ENCODE measurements at places on chromosomes 16 and 17. TPM values are rescaled to one million over a fixed set of nuclear protein-coding genes. Genes with fewer than 3 reads are reported as not detected.
A peak's percentile ranks its signal among the peaks of the same experiment; 100 is the strongest.

TNFRSF13B gene
- not detected for polyA plus RNA-seq

DNA sequence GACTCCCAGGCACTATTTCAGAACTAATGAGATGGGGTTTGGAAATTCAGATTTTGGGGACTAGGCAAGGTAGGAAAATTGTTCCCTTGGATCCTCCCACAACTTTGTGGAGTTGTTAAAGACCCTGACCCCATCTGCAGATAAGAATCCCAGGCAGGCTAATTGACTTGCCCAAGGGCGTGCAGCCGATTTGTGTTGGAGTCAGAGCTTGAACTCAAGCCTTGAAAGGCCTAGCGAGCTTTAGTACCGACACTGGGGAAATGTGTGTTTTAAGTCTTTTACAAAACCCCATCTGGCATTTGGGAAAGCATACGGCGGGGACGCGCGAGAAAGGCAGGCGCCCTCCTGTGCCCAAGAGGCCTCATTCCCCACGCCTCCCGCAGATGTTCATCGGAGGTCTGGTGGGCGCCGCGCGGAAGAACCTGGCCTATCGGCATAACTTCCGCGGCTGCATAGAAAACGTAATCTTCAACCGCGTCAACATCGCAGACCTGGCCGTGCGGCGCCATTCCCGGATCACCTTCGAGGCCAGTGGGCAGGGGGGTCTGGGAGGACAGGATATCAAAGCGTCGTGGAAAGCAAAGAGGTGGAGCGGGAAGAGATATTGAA lies 4.3 kb downstream of the CNTNAP1 start:
- H3K27ac ChIP-seq: no peak overlapping the region
- H3K27me3 ChIP-seq: no peaks in the 10 kb centered on the region

DNA sequence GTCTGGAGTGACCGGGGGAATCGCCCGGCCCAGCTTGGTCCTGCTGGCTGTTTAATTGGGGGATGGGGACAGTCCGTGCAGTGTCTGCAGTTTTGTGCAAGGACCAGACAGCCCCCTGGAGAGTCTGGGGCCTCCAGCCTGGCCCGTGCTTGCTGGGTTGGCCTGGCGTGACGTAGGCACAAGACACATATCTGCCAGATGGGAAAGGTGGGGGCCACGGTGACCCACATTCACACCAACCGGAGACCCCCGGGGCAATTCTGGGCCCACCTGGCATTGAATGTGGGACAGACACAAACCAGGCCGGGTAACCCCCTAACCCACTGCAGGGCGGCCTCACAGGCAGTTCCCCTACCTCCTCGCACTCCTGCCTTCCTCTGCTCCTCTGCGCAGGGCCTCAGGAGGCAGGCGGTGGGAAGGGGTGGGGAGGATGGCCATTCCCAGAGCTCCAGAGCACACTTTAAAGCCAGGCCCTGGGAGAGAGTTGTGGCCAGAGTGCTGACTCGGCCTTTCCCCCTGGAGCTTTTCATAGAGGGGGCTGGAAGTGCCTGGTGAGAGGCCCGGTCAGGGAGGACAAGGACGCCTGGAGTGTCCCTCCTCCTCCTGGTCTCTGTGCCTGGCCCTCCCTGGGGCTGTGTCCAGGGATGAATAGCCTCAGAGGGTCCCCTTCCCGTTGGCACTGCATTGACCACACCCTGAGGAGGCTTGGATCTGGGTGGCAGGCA lies 1.5 kb downstream of the MRC2 start:
- peaks cover 29% of the 10 kb centered on the region for H3K27me3 ChIP-seq
- peak overlapping the region; percentile 63 for H3K4me3 ChIP-seq
- no peaks in the 10 kb centered on the region for H3K36me3 ChIP-seq

DOC2B gene
- polyA plus RNA-seq: 1.1 TPM

C17orf50 gene
- not detected for polyA plus RNA-seq

CCDC92B gene
- 0.10 TPM for polyA plus RNA-seq

SLC16A11 gene
- 2.4 TPM for polyA plus RNA-seq

DNA sequence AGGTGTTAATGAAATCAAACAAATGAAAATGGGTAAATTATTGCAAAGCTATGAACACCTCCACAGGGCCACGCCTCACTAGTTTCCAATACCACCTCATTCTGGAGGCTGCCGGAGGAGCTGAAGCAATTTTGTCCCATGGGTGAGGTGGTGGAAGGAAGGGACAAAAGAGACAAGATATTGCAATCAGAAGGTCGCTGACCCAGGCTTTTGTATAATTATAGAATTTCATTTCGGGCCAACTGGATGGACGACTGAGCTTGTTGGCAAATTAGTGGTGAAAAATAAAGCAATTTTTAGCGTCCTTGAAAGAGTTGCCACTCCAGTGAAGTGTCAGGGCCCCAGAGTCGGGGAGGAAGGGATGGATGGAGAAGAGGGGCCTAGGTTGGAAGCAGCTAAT lies 147.9 kb downstream of the CYLD start:
- no peak overlapping the region for H3K27ac ChIP-seq
- no peak overlapping the region for H3K4me3 ChIP-seq
- H3K4me1 ChIP-seq: no peaks in the 10 kb centered on the region
- no peaks in the 10 kb centered on the region for H3K36me3 ChIP-seq
- DNase-seq: no peak

USP43 gene
- polyA plus RNA-seq: 5.5 TPM

HOXB4 gene
- polyA plus RNA-seq: 1.8 TPM

DNA sequence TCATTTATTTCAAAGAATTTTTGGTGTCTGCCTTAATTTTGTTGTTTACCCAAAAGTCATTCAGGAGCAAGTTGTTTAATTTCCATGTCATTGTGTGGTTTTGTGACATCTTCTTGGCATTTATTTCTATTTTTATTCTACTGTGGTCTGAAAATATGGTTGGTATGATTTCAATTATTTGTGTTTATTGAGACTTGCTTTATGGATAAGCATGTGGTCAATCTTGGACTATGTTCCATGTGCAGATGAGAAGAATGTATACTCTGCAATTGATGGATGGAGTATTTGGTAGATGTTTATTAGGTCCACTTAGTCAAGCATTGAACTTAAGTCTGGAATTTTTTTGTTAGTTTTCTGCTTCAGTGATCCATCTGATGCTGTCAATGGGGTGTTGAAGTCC lies 383.0 kb downstream of the PMP22 start:
- H3K4me3 ChIP-seq: no peak overlapping the region
- no peaks in the 10 kb centered on the region for H3K4me1 ChIP-seq

GRCh38 chr16:2142942-2143877 lies 5.2 kb upstream of the RAB26 start:
- peaks cover 6% of the 10 kb centered on the region for H3K4me1 ChIP-seq
- H3K36me3 ChIP-seq: no peaks in the 10 kb centered on the region
- no peaks in the 10 kb centered on the region for H3K27me3 ChIP-seq
- peak; percentile 6 for DNase-seq

DNA sequence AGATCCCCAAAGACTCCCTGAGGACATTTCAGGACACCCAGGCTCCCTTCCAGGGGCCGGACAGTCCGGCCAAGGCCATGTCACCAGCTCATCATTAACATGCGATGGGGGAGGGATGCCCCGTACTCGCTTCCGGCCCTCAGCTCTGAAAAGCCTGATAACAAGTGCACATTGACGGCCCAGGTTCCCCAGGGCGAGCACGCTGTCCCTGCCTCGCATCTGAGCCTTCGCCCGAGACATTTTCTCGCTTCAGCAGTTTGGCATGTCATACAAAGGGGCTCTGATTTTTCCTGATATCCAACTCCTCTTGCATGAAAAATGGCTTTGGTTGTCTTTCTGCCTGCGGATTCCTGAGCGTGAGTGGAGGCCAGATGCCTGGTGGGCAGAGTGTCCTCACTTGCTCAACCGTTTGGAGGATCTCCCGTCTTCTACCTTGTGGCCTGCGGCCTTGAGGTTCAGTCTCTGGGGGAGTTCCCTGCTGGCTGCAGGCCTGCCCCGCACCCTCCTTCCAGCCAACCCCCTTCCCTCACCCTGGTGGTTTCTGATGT lies 14.1 kb downstream of the CACNG4 start:
- H3K27ac ChIP-seq: no peak overlapping the region
- no peak for DNase-seq
- no peaks in the 10 kb centered on the region for H3K4me1 ChIP-seq
- H3K36me3 ChIP-seq: no peaks in the 10 kb centered on the region

- peak overlapping the region; percentile 91 for H3K27ac ChIP-seq
- no peaks in the 10 kb centered on the region for H3K27me3 ChIP-seq
- no peak overlapping the region for H3K4me3 ChIP-seq
- H3K36me3 ChIP-seq: no peaks in the 10 kb centered on the region
- H3K4me1 ChIP-seq: peaks cover 24% of the 10 kb centered on the region
Measured at GRCh38 chr17:44536090-44536953, 21.0 kb upstream of the FZD2 start.

- no peaks in the 10 kb centered on the region for H3K27me3 ChIP-seq
- H3K36me3 ChIP-seq: no peaks in the 10 kb centered on the region
- H3K4me1 ChIP-seq: peaks cover 9% of the 10 kb centered on the region
- H3K27ac ChIP-seq: no peak overlapping the region
Measured at GRCh38 chr16:81987706-81988105, 23.6 kb downstream of the SDR42E1 start.

SCGB1C2 gene
- not detected for polyA plus RNA-seq

KRTAP2-2 gene
- polyA plus RNA-seq: not detected

- no peak overlapping the region for H3K4me3 ChIP-seq
- H3K27ac ChIP-seq: no peak overlapping the region
- DNase-seq: no peak
- H3K27me3 ChIP-seq: no peaks in the 10 kb centered on the region
- no peaks in the 10 kb centered on the region for H3K36me3 ChIP-seq
Measured at GRCh38 chr16:87409781-87410180, 17.6 kb downstream of the MAP1LC3B start.

DNA sequence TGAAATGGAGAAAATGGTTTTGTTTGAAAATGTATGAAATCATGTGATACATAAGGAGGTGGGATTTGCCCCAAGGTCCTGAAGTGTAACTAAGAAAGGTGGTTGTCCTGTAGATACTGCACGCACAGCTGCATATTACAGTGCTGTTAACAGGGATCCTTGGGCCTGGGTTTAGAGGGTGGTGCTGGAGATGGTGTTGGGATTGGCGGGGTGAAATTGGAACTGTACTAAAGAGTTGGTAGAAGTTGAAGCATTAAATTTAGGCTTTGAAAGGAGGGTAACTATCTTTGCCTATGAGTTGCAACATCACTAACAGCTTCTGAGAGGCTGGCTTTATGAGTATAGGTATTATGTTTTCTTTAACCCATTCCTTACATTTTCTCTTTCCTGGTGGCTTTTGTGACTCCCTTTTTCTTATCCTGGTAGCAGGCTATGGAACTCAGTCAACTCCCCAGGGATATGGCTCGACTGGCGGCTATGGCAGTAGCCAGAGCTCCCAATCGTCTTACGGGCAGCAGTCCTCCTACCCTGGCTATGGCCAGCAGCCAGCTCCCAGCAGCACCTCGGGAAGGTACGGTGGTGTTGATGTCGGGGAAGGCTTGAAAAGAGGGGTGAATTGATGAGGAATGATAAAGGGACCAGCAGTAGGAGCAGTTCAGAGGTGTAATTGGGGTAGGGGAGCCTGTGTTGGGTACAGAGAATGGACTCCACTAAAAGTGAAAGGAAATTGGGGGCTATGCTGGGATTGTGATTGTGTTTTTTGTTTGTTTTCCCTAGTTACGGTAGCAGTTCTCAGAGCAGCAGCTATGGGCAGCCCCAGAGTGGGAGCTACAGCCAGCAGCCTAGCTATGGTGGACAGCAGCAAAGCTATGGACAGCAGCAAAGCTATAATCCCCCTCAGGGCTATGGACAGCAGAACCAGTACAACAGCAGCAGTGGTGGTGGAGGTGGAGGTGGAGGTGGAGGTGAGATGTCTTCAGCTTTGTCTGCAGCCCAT lies 3.8 kb downstream of the FUS start:
- H3K27me3 ChIP-seq: no peaks in the 10 kb centered on the region
- no peak overlapping the region for H3K27ac ChIP-seq
- DNase-seq: no peak
- no peak overlapping the region for H3K4me3 ChIP-seq

GRCh38 chr17:36816214-36816906 lies 120.9 kb upstream of the LHX1 start:
- peaks cover 47% of the 10 kb centered on the region for H3K27me3 ChIP-seq
- no peaks in the 10 kb centered on the region for H3K4me1 ChIP-seq
- no peak overlapping the region for H3K27ac ChIP-seq
- no peaks in the 10 kb centered on the region for H3K36me3 ChIP-seq
- no peak for DNase-seq
- no peak overlapping the region for H3K4me3 ChIP-seq

DNA sequence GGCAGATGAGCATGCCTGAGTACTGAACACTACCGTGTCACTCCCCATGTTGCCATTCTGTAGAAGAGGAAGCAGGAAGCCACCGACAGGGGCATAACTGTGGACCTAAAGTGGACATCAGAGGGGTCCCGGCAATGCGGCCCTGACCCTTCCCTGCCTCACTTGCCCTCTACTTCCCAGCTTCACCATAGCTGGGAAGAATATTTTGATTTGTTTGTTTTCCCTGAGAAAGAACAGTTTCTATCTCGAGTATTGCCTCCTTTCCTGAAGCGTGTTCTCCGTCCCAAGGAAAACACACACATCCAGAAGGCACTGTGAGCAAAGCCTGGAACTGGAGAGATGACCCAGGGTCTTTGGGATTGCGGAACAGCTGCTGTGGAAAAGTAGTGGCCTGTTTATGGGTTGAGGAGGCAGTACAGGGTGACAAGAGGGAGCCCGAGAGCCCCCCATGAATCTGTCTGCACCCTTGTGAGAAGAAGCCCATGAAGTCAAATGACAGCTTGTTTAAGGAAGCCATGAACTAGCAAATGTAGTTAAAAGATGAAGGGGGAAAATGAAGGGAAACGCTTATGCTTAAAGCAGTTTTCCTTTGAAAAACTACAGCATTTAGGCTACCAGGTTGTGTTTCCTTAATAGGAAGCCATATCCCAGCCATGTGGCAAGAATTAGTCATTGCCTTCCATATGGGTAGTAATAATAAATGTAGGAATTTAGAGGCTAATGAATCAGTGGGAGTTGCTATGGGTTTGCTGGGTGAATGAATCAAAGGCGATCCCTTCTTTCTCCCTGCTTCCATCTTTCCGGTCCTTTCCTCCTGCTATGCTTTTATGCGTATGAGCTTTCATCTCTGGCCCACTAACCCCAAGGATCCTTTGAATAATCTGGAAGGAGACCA lies 90.0 kb upstream of the TBX2 start:
- H3K36me3 ChIP-seq: no peaks in the 10 kb centered on the region
- no peaks in the 10 kb centered on the region for H3K27me3 ChIP-seq
- H3K4me3 ChIP-seq: no peak overlapping the region
- DNase-seq: no peak
- peaks cover 30% of the 10 kb centered on the region for H3K4me1 ChIP-seq

DNA sequence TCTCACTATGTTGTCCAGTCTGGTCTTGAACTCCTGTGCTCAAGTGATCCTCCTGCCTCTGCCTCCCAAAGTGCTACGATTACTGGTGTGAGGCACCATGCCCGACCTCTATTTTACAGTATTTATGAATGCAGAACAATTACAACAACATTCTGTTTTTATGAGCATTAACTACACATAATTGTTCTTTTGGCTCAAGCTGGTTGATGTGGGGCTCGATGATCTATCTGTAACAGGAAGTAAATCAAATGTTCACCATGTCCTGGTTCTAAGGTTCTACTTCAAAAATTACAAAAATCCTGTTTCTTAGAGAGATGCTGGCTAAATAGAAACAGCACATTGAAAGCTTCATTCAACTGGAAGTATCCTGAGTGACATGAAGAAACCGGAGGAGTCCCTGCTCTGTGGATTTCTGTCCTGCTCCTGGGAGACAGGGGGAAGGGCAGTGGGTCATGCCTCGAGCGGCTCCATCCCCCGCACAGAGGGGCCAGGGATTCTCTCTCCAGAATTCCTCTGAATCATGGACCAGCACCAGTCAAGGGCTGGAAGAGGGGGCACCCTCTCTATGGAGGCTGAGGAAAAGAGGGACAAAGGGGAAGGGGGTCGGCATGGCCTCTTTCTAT lies 31.5 kb downstream of the FA2H start:
- peak; percentile 37 for DNase-seq
- H3K27me3 ChIP-seq: no peaks in the 10 kb centered on the region
- H3K4me3 ChIP-seq: no peak overlapping the region
- H3K4me1 ChIP-seq: peaks cover 18% of the 10 kb centered on the region
- H3K27ac ChIP-seq: peak overlapping the region; percentile 92

All from hepatocyte (in vitro differentiated cells).